Mesendoderm (in vitro differentiated cells): ENCODE measurements at places on chromosomes 7 and 10.

DNA sequence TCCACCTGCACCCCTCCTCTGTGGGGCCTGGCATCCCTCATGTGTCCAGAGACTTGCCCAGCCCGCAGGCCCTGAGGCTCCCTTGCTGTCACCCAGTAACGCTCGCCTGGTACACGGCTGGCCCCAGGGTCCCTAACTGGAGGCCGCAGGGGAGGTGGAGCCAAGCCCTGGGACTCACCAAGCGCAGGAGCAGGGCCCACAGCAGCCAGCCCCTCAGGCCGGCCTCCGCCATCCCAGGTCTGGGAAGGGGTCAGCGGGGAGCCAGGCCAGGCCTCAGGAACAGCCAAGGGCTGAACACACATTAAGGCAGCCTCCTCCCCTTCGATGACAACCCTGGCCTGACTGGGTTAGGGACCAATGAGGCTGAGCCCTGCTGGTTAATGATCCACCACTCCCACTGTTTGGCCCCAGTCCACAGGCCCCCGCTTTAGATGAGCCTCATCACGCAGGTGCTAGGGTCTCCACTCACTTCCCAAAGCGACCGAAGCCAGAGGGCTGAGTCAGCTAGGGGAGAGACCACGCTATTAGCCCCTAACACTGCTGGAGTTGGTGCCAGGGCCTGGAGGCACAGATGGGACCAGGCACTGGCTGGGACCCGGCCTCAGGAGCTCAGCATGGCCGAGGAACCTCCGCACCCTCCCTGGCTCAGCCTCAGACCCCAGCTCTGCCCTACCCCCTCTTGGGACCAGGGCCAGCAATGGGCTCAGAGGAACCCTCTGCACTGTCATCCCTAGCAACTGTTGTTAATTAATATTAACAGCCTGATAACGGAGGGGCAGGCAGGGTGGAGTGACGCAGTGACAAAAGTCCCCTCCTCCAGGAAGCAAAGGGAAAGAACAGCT, at the start of gene NPC1L1:
NPC1L1 (minus strand) TSS at position 303 of the 842 bp plus-strand sequence; CDS start at position 232, 71 bp downstream.
- peak; percentile 21 for DNase-seq

DNA sequence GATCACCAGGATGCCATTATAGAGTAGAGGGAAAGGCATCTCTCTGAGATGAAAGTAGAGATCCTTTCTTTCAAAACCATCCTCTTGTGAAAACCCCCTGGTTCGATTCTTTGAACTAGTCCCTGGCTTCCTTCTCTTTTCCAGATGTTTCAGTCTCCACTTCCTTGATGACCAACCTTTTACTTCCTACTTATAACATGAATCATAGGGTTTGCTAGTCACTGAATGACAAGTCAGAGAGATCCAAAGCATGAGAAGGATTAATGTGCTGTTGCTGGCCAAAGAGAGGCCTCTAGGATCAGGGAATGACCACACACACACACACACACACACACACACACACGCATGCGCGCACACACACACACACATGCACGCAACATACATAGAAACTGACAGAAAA, 161.1 kb upstream of the FRMD4A start:
- no peak for DNase-seq

DNA sequence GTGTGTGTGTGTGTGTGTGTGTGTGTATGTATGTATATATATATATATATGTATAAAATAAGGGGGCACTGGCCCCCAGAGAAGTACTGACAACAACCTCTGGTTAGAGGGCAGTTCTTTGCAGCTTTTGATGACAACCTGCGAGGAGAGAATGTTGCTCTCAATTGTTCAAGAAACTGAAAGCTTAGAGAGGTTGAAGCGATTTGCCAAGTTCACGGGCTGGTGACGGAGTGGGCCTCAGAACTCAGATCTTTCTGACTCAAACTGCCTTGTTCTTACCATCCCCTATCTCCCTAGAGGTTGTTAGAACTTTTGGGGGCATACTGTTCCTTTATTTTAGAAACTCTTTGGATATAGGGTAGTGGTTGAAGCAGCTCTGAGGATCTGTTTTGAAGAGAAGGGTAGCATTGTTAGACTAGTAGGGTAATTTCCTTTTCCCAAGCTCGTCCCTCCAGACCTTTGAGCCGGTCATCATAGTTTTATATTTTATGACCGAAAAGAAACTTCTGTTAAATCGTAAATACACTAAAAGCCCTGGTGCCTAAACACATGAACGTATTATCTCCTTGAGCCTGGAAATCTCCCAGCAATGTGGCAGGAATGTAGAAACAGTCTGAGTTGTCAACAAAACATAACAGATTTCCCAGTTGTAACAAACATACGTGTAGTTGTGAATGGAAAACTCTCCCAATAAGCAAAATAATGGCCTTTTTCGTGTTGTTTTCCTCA, 541.7 kb upstream of the GALNT17 start:
- no peak for DNase-seq

GRCh38 chr7:47965456-47965855, 14.0 kb downstream of the HUS1 start:
- no peak for DNase-seq

DNA sequence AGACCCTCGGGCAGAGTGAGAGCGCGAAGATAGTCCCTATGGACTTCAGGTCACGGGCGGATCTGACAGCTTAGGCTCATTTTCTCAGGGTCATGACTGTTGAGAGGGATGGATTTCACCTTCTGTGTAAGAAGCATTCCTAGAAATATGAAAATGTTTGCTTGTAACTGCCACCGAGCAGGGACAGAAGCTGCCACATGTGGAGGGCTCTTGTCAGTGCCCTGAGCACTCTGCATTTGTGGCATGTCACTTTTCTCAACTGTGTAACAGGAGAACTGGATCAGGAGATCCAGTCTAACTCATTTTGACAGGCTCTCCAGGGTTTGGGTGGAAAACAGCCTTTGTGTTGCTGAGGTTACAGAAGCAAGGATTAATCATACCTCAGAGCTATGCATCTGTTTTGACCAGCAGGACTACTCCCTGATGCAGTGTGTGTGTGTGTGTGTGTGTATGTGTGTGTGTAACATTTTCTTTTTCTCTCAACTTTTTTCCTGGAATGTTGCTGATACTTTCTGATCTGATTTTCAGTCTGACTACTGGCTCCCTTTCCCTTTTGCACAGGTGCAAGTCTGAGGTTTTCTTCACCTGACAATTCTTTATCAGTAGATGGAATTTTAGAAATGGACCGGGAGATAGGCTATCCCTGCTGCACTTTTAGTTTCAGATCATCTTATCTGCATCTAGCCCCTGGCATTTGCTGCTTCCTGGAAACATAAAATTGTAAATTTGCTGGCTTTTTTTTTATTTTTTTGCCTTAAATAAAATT, 183.3 kb downstream of the STK31 start:
- no peak for DNase-seq
